ENCODE measurements at places on chromosomes 1 and 21.

GRCh38 chr21:29195981-29196669 is 65.7 kb downstream of the MAP3K7CL start:
- DNase-seq: no peak

DNA sequence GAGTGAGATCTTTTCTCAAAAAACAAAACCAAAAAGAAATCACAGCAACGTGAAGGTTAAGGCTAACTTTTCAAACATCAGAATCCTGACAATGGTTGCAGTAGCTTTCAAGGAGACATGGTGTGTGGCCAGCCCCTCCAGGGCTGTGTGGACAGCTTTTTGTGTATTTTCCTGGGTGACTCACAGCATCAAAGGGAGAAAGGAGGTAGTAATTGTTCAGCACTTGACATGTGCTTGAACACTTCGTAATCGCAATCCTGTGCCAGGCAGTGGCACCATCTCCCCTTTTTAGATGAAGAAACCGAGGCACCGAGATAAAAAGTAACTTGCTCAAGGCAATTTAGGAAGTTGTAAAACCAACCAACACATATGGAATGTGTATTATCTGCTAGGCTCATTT is 10.3 kb downstream of the NBL1 start:
- DNase-seq: no peak

- no peak for DNase-seq
Measured at GRCh38 chr1:196501760-196502428, 106.3 kb downstream of the KCNT2 start.

- no peak for DNase-seq
Measured at GRCh38 chr1:193062698-193063463, 3.5 kb downstream of the RO60 start.

DNA sequence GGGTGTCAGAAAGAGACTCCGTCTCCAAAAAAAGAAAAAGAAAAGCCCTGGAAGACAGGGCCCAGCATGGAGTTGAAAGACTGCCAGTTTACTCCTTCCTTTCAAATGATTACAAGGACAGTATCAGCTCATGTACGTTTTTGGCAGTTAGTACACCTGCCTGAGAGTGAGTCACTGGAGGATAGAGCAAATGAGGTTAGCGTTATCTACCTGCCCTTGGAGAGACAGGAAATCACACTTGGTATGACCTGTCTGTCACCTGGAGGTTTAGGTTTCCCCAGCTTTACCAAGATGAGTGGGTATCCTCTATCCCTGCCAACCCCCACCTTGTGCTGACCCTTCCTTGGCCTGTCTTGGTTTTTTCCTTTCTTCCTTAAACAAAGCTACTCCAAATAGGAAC is 96.8 kb upstream of the BMP8A start:
- no peak for DNase-seq

DNA sequence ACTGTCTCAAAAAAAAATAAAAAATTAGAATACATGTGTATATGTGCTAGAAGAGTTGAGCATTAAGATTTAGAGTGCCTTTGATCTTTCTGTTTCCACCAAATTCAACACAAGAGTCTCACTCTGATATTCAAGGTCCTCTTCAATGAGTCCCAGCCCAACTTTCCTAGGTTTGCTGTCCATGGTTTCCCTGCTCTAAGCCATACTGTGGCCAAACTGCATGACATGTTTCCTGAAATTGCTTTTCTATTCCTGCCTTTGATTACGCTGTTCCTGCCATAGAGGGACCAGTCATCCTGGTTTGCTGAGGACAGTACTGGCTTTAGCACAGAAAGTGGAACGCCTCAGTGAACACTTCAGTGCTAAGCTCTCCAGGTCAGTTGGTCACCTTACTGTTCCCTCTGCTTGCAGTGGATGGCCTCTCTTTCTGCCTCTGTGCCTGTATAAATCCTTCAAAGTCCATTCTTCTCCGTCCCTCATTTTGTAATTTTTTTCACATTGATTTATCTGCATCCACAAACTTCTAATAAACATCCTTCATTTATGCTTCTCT is 305.9 kb upstream of the PROX1 start:
- no peak for DNase-seq

GRCh38 chr1:112312315-112312714 is 83.7 kb upstream of the CTTNBP2NL start:
- no peak for DNase-seq

- DNase-seq: no peak
Measured at GRCh38 chr1:210124736-210125135, 107.9 kb upstream of the SERTAD4 start.

- DNase-seq: no peak
Measured at GRCh38 chr1:235588916-235589515, 60.6 kb downstream of the GNG4 start.
